ENCODE measurements at places on chromosomes 4 and X. TPM values are rescaled to one million over a fixed set of nuclear protein-coding genes. Genes with fewer than 3 reads are reported as not detected.

Gene GC
- total RNA-seq = not detected

Gene SLIT2
- total RNA-seq = not detected

Gene FAM53A
- 0.93 TPM for total RNA-seq

Gene SPATA18
- 0.71 TPM for total RNA-seq

Gene AMELX
- total RNA-seq = not detected

Gene NSG1
- total RNA-seq = 9.6 TPM

Gene GUCY1A1
- 0.18 TPM for total RNA-seq

Gene VCX2
- not detected for total RNA-seq

Gene GSX2
- total RNA-seq = not detected

Gene NR3C2
- 4.8 TPM for total RNA-seq

Gene MAMLD1
- total RNA-seq = 5.3 TPM

Data from activated naive CD4-positive, alpha-beta T cell treated with anti-CD3 and anti-CD28 coated beads, Interleukin-2, amount 10 ng/mL, durations not matched to agents 5 hours and 36 hours (primary cell).